ENCODE measurements at places on chromosomes 7 and 10.

GRCh38 chr10:123904834-123905409, 13.3 kb upstream of the CPXM2 start:
- DNase-seq, result no peak

GRCh38 chr7:151590850-151591771, 71.4 kb upstream of the RHEB start:
- DNase-seq, result no peak

- no peak for DNase-seq
Measured at GRCh38 chr7:133958822-133959221, 168.3 kb upstream of the LRGUK start.

GRCh38 chr10:79088176-79088575, 19.4 kb downstream of the ZMIZ1 start:
- no peak for DNase-seq

DNA sequence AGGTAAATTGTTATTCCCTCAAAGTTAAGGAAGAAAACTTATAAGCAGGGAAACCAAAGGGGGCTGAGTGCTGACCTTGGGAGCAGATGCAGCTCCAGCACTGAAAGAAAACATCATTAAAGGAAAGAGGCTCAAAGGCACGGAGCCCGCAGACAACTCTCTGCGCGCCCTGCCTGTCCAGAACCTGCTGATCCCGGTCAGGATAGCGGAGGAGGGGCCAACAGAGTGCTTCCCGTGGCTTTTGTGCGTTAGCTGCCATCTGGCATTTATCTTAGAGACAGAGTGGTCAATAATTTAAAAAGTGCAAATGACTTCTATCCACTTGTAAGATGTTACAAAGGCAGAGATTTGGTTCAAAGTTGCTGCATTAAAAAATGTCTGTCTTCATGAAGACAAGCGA, 162.1 kb downstream of the FANK1 start:
- DNase-seq, result no peak

DNA sequence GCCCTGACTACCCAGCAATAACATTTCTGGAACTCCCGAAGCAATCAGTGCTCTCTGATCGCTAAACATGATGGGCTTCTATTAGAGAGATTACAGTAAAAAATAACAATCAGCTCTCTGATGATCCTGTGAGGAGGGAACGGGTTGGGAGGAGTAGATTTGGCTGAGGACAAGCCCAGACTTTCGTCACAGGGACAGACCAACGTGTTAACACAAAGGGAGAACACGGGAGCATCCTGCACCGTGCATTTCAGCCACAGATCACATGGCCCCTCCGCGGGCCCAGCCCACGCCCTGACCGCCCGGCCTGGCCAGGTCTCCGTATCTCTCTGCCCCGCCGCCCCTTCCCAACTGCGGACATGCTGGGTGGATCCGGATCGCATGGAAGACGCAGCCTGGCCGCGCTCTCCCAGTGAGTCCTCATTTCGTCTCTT, 95.0 kb upstream of the AGBL3 start:
- no peak for DNase-seq

DNA sequence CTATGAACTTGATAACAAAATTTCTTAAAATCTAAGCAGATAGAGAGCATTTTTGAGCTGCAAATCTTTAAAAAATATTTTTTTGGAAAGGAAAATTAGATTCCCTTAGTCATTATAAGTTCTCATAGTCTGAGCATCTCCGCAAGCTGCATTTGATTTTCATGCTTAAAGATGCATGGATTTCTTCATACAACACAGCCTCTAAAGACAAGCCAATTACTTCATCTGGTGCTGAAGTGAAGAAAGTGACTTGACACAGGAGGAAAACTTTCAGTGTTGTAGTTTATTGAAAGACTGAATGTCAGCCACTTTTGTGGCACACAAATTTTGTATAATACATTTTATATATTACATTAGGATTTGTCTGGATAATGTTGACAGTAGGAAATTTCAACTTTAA, 22.5 kb downstream of the SEMA3D start:
- DNase-seq, result no peak
